Astrocyte of the hippocampus (primary cell): ENCODE measurements at places on chromosomes 16 and 17.

DNA sequence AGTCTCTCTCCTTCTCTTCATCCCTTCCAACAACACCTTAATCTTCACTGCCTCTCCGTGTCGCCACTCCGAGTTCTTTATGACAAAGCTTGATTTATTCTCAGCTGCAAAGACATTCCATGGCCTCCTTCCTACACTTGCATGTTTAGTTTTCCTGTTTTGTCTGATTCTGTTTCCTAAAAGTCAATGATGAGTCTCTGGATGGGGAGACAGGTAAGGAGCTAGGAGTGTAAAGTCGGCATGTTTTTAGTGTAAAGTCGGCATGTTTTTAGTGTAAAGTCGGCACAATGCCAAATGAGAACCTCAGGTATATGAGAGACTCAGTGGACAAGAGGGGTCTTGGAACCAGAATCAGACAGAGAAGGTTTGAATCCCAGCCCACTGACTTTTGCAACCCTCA lies 362.3 kb upstream of the EEF2KMT start:
- no peak for DNase-seq

DNA sequence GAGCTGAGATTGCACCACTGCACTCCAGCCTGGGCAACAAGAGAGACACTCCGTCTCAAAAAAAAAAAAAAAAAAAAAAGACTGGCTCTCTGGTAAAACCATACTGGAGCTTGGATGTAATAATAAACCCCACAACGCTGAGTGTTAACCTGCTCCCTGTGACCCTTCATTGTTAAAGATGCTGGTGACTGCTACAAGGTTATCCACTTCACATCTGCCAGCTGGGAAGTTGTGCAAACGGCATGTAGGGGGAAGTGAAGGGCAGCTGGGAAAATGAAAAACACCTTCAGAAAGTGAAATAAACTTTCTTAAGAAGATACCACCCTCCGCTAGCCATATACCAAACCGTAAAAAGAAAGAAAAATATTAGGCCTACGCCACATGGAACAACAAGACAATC lies 131.0 kb upstream of the NUDT7 start:
- DNase-seq: no peak

GRCh38 chr16:79082970-79083369 lies 517.6 kb downstream of the MAF start:
- no peak for DNase-seq

- DNase-seq: no peak
Measured at GRCh38 chr17:55561316-55561972, 50.2 kb upstream of the SMIM36 start.

DNA sequence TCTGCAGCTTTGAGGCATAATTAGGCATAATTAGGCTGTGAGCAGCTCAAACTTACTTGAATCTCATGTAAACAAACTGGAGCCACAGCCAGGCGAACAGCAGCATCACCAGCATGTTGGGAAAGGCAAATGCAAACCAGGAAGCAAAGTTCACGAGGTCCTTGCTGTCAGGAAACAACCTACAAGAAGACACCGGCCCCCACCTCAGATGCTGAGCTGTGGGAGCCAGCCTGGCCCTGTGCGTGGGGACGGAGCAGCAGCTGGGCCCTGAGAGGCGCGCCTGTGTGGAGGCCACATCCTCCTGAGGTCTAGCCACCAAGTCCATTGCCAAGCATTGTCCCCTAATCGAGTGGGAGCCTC lies 12.2 kb downstream of the SLC13A5 start:
- no peak for DNase-seq

DNA sequence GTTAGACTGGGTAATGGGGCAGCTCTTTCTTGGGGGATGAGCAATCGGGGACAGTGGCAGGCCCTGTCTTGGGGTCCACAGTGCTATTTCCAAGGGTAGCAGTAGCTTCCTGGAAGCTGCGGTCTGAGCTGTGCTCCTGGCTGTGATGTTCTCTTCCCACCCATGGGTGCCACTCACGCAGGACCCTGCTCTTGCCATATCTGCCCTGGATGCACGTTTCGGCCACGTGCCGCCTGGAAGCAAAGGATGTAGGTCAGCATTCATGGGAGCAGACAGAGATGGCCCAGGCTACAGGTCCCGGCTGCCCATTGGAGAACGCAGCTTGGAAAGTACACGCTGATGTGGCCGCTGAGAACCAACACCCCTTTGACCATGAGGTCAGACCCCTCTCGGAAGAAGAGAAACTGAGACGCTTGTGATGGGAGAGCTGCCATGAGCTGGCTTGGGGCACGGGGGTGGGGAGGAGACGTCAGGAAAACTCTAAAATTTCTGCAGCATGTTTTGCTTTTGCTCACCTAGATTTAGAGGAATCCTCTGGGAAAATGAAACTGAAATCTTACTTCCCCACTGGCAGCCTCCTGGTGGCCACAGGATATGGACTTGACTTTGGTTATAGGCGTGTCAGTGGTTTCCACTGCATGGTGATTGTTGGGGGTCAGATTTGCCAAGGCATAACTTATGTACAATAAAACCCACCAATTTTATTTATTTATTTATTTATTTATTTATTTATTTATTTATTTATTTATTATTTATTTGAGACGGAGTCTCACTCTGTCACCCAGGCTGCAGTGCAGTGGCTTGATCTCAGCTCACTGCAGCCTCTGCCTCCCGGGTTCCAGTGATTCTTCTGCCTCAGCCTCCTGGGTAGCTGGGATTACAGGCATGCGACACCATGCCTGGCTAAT lies 36.2 kb upstream of the IRF8 start:
- DNase-seq: no peak

GRCh38 chr17:6350806-6351205 lies 84.1 kb downstream of the AIPL1 start:
- no peak for DNase-seq

DNA sequence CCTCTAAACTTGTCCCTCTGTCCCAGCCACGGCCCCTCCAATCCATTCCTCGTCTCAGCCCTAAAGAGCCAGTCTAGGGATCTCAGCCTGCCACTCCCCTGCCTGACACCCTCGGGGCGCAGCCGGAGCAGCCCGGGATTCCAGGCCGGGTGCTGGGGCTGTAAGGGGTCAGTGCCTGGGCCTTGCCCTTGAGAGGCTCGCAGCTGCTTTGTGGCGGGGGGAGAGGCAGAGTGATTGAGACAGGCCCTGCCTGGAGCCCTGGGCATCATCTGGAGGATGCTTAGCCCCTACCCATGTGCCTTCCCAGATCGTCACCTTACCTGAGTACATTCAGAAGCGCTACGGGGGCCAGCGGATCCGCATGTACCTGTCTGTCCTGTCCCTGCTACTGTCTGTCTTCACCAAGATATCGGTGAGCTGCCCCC lies 8.3 kb downstream of the SLC5A10 start:
- no peak for DNase-seq

DNA sequence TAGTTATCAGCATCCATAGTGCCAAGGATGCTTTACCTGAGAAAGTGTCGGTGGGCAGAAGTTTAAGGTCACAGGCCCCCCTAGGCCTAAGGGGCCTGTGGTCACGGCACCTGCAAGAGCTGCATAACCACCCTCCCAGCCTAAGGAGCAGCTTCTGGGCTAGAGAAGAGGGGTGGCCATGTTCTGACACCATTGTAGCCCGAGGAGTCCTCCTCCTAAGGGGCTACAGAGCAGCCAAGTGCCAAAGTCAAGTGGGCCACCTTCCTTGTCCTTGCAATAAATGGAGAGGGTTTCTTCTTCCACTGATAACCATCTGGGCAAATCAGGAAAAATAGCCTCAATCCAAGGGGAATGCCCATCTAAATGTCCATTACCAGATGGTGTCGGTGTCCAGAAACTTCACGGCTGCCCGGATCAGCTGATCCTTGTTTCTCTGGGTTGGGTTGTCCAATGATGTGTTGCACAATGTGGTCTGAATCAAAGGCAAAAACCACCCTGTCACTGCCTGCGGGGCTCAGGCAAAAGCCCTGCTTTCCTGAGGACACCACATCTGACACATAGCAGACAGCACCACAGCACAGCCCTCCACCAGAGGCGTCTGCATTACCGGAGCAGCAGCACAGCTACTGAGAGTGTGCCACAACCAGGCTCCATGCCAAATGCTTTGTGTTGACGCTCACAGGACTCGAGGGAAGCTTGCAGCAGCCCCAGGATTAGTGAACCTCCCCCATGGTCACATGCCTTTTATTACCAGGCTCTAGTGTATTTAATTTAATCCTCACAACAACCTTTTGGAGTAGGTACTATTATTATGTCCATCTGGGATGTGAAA lies 12.8 kb downstream of the ATPAF2 start:
- peak; percentile 93 for DNase-seq

DNA sequence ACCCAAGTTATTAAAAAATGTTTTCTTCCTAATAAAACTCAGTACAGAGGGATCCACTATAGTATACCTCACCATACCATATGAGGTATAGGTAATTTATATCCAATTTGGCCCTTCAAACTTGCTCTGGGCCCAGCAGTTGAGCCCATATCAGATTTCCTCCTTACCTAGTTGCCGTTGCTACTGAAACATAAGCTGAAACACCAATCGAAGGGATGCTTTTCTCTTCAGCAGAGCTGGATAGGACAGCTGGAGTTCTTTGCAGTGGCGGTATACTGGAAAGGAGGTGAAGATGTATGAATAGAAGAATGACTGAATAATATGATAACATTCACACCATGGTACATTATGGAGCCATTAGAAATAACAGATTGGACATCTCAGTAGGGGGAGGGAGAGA lies 42.7 kb downstream of the TNRC6C start:
- DNase-seq: no peak

DNA sequence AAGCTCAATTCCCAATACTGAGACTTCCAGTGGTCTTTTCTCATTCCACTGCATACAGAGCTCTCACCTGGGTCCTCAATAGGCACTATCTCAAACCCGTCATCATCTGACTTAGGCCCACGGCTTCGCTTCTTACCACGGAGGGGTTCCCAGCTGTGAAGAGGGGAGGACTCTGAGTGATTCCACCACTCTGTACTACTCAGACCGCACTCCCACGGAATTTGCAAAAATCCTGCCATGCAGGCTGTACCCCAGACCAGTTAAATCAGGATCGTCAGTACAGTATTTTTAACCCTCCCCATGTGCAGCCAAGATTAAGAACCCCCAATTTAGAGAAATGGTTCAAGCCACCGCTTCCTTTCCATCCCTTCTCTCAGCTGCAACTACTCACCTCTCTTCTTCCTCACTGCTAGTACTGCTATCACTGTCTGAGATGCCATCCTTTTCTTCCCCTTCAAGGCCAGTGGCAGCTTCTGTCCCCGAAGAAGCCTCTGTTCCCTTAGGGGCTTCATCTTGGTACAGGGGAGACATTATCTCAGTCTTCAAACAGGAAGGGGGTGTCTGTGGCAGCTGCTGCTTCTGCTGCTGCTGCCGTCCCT lies 6.2 kb upstream of the PSMC5 start:
- no peak for DNase-seq

- no peak for DNase-seq
Measured at GRCh38 chr16:80323808-80324195, 217.0 kb upstream of the DYNLRB2 start.

DNA sequence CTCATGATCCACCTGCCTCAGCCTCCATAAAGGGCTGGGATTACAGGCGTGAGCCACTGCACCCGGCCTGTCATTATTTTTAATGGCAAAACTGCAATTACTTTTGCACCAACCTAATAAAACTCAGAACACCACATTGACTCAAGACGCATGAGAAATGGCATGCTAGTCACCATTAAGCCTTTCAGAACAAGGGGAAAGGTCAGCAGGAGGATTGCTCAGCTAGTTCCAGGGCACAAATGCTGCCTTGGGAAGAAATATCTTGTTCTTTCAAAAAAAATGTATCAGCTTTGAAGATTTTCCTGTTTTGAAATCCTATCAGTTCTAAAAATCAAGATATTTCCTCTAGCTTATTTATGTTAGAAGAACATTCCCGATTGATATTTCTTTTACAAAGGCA lies 32.4 kb upstream of the CDYL2 start:
- no peak for DNase-seq

GRCh38 chr17:51914577-51914976 lies 243.9 kb downstream of the CA10 start:
- DNase-seq: no peak

DNA sequence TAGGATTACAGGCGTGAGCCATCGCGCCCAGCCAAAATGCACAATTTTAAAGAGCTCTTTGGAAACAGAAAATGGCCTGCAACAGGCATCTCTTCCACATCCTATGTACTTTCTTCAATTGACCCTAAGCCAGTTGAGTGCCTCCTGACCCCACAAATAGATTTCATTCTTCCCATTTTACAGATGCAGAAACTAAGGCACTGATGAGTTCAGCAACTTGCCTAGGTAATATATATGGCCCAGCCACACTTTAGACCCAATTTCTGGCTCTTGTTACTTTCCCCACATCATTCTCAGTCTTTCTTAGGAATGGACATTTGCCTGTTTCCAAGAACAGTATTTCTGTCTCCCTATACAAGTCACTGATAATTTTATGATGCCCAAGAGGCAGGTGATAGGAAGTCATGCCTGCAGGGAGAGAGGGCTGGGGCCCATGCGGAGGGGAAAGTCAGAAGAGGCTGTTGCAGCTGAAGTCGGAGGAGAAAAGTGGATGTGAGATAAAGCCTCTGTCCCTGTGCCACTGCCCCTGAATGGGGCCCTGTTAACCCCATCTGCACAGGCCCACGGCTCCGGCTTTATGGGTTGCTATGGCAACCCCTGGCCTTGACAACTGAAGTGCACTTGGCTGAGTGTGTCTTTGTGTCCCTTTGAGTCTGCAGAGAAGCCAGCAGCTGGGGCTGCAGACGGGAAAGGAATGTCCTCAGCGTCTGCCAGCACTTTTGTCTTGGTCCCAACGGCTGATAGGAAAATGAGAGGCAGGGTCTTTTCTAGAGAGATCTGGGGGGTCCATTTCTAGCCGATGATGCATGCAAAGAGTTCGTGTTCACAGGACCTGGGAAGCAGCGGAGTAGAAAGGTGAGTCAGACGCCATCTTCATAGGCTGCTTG lies 45.9 kb downstream of the ABAT start:
- DNase-seq: peak; percentile 78

GRCh38 chr16:79293836-79294460 lies 306.6 kb downstream of the MAF start:
- DNase-seq: no peak

DNA sequence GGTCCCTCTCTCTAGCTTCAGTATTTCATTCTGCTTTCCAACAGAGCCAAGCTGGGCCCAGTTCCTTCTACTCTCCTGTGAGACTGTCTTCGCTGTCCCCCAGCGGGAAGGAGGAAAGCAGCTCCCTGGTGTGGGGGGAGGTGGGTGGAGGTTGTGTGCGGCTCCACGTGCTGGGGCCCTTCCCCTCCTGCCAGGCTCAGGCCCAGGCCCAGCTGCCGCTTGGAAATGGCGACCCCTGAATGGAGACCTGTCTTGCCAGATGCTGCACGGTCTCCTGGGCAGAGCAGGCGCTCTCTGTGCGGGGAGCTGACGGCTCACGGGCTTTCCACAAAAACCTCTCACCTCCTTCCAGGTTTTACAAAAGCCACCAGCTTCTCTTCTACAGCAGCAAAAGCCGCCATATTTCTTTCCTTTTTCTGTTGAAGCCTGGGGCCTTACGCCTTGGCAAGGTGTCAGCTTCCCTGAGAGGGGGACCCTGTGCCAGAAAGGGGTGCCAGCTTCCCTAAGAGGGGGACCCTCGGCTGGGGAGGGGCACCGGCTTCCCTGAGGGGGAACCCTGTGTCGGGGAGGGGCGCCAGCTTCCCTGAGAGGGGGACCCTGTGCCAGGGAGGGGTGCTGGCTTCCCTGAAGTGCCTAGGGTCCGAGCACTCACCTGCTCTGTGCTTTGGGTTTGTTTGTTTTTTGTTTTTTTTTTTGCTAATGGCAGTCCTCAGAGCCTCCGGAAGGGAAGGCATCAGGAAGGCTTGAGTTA lies 47.5 kb downstream of the ZNF778 start:
- DNase-seq: no peak

- no peak for DNase-seq
Measured at GRCh38 chr16:26457882-26458281, 608.8 kb upstream of the C16orf82 start.
